ENCODE measurements at places on chromosomes 7 and 10.

- no peak for DNase-seq
Measured at GRCh38 chr10:70773965-70774809, 11.0 kb downstream of the TBATA start.

- no peak for DNase-seq
Measured at GRCh38 chr10:63143987-63144386, 10.9 kb downstream of the NRBF2 start.

- no peak for DNase-seq
Measured at GRCh38 chr10:1233031-1233430, 176.8 kb downstream of the WDR37 start.

- no peak for DNase-seq
Measured at GRCh38 chr7:106281585-106282318, 3.0 kb downstream of the NAMPT start.

DNA sequence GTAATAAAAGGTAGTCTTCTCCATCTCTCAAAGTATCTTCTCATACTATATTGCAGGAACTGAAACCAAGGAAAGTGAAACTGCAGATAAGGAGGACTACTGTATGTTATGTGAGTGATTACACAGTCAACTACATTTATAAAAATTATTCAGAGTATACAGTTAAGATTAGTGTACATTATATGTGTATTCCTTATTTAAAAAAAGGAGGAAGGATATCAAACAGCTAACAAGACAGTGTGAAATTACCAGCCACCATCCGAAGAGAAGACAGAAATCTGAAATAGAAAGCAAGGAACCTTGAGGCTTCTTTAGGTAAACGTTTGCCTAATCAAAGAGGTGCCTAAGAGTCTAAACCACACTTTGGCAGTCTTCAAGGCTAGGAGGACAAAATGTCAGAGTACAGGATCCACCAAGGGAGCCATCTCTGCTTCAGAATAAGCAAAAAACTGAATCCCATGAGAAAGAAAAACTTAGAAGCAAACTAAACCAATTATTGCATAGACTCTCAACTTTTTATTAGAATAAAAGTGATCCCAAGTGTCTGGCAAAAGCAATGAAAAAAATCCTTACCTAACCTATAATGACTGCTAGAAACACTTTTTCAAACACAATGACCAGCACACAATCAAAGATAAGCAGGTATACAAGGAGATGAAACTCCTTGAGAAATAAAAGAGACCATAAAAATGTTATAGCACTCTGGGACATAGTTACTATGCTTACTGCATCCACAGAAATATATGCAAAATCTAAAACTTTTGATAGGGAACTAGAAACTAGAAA is 6.4 kb downstream of the USP6NL start:
- DNase-seq: no peak

GRCh38 chr7:504221-505111 is 15.2 kb downstream of the PDGFA start:
- no peak for DNase-seq

DNA sequence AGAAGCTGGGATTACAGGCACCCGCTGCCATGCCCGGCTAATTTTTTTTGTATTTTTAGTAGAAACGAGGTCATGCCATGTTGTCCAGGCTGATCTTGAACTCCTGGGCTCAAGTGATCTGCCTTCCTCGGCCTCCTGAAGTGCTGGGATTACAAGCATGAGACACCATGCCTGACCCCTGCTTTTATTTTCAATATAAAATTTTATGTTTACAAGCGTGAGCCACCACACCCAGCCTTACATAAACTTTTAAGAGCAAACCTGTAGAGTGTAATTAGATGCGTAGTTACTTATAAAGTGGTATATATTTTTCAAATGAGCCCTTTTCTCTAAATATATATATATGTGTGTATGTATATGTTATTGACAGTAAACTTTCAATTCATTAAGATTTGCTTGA is 8.7 kb downstream of the CNNM2 start:
- DNase-seq: no peak

All from stimulated activated CD8-positive, alpha-beta memory T cell treated with anti-CD3 and anti-CD28 coated beads, Interleukin-7, amount 100 ng/mL, for 1 hour (primary cell).